AG09309 (cell line): ENCODE measurements at places on chromosomes 7 and 10.

DNA sequence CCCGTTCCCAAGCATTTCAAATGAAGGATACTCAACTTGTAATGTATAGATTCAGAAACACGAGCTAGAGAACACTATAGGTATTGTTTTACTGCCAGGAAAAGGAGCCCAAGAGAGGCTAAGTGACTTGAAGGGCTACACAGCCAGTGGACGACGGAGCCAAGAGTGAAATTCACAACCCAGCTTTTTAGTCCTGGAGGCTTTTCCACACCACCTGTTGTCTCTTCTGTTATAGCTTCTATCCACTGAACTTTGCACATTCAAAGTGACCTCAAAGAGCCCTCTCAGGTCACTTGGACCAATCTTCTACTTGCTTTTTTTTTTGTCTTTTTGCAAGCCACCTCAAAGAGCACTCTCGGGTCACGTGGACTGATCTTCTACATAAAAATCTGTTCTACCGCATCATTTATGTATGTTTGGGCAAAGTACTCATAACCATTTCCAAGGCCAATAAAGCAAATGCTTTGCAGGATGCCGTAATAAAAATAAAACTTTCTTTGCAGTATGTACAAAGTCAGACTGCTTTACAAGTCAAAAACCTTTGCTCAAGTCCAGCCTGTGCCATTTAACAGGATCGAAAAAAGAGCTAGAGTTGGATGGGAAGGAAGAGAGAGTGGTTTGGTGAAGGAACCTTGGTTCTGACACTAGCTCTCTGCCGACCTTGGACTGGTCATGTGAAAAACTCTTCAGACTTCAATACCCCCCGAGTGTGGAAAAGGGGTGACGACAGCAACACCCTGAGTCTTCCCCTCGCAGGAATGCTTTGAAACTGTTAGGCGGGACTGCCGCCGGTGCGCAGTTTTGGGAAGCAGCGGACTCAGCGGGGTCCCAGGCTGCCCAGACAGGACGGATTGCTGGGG, 821 bp downstream of the SLC35B4 start:
- DNase-seq = no peak

DNA sequence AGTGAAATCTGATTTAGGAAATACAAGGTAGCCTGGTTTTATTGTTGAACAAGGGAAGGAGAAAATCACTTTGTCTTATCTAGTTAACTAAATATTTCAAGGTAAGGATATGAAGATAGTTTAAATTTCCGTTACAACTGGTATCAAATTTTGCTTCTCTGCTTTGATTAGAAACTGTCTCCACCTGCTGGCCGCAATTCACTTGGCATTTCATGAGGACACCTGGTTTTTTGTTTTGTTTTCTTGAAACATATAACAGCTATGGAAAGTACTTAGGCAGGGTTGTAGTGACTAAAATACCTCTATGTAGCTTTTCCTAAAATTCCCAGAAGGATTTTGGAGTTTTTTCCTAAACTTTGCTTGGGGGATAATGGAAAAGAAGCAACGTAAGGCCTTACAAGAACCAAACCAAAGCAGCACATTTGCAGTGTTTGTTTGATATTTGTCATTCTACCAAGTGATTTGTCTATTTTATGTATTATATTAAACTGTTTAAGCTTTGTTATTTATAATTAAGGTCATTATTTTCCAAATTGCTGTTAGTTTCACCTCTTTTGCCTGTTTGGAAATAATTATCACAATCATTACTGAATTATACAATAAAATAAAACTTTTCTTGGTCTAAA, 73.6 kb downstream of the AHCYL2 start:
- no peak for DNase-seq

GRCh38 chr10:69093933-69094332, 6.0 kb downstream of the SRGN start:
- no peak for DNase-seq

DNA sequence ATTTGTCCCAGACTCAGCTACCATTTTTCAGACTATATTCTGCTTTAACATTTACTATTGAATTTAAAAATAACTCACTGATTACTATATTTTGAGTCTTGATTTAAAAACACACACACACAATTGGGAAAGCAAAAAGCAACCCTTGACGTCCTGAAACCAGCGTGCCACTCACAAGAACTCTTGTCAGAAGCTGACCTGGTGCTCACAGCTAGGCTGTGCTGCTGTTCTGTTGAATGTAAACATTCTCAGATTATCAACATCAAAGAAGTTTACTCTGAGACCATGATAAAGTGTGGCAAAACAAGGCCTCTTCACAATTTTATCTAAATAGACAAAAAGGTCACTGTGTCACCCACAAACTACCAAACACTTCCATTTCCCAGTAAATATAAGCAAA, 62.6 kb upstream of the CACNA2D1 start:
- no peak for DNase-seq

- no peak for DNase-seq
Measured at GRCh38 chr7:34709771-34710170, 51.8 kb downstream of the NPSR1 start.

DNA sequence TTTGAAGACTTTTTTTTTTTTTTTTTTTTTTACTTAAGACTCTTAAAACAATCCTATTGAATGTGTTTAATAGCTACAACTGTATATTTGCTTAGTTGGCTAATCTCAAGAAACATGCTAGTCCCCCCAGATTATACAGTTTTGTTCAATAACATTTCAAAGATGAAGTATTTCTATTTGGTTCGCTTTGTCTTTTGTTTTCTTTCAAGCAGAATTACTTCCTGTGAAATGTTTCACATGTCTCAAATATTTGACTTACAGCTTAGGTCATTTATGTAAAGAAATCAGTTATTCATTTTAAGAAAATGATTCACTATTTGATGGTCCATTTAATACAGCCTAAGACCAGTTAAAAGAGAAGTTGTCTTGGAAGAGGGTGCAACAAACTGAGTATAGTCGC, 12.8 kb upstream of the LAMB1 start:
- DNase-seq = no peak

GRCh38 chr10:90592638-90593302, 265.1 kb downstream of the HTR7 start:
- no peak for DNase-seq

DNA sequence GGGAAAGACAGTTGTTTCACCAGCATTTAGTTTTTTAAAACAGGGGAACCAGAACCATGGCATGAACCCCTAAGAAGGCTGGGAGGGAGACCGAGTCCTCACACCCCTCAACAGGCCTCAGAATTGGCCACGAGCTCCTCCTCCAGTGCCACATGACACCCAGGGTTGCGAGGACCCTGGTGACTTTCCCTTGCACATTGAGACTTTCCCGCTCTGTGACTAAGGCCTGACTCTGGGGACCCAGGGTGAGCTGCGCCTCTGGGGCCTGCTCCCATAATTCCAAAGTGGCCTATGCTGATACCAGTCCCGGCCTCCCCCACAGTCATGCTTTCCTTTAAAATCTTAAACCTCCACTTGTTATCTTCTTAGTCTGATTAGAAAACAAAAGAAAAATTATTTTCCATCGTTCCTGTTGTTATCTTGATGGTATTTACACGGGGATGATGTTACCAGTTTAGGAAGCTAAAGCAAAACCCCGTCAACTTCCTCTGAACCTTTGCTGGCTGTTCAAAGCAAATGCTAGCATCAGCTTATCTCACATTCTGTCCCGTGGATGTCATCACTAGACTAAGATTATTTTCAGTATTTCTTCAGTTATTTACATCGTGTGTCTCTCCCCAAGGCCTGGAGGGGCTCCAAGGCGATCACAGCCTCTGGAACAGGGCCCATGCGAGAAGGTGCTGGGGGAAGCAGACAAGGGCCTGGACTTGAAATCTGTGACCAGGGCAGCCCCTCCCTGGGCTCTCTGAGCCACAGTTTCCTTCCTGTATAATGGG, 42.1 kb downstream of the FAM53B start:
- no peak for DNase-seq

DNA sequence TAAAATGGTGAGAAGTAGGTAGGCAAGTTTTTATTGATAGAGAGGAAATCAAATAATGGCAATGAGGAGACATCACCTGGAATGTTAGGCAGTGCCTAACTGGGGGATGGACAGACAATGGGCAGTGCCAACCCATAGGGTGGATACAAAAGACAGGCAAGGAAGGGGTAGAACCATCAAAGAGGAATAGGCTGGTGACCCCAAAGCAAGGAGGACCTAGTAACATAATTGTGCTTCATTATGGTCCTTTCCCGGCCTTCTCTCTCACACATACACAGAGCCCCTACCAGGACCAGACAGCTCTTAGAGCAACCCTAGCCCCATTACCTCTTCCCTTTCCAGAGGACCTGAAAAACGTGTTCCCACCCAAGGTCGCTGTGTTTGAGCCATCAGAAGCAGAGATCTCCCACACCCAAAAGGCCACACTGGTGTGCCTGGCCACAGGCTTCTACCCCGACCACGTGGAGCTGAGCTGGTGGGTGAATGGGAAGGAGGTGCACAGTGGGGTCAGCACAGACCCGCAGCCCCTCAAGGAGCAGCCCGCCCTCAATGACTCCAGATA, 30.0 kb downstream of the PRSS2 start:
- no peak for DNase-seq

GRCh38 chr7:150876817-150877526, 24.7 kb downstream of the AOC1 start:
- DNase-seq = no peak
